CD4-positive, alpha-beta T cell treated with Interferon alpha-2 for 1 hour (primary cell): ENCODE measurements at places on chromosomes 4 and X.
A peak's percentile ranks its signal among the peaks of the same experiment; 100 is the strongest.

GRCh38 chrX:3166670-3167455, 125.6 kb downstream of the ARSF start:
- DNase-seq: no peak

GRCh38 chr4:34766935-34767334, 1477.4 kb downstream of the ARAP2 start:
- no peak for DNase-seq

DNA sequence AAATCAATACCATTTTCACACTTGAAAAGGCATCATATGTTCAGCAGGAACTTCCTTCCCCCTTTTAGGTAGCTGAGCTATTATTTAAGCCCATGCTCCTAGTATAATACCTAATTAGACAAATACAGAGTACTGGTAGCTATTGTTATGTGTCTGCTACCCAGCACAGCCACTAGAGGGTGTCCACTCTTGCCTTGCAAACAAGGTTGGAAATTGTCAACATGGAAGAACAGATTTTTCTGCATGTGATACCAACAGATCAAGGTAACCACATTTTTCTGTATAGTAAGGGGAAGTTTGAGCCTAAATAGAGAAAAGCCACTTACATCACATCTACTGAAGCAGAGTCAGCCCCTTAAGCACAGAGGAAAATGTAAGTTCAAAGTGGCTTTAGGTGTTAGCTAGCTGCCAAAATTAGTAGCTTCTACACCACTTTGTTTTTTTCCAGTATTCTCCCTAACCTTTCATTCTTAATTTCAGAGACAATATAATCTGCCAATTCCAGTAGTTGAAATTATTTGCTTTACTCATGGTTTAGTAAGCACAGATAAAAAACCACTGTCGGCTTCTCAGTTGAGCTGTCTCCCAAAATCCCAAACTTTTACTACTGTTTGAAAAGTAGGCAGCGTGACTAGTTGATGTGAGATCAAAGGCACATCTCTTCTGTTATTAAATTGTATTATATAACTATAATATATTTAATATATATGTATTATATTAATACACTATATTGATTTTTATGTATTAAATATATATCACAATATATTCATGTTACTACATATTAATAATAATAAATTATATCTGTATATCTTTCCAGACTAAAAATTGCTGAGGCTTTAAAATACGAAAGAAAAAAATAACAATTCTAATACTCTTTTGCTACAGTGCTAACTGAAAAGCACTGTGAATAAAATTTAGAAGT, 38.2 kb downstream of the EDNRA start:
- DNase-seq: peak; percentile 52

DNA sequence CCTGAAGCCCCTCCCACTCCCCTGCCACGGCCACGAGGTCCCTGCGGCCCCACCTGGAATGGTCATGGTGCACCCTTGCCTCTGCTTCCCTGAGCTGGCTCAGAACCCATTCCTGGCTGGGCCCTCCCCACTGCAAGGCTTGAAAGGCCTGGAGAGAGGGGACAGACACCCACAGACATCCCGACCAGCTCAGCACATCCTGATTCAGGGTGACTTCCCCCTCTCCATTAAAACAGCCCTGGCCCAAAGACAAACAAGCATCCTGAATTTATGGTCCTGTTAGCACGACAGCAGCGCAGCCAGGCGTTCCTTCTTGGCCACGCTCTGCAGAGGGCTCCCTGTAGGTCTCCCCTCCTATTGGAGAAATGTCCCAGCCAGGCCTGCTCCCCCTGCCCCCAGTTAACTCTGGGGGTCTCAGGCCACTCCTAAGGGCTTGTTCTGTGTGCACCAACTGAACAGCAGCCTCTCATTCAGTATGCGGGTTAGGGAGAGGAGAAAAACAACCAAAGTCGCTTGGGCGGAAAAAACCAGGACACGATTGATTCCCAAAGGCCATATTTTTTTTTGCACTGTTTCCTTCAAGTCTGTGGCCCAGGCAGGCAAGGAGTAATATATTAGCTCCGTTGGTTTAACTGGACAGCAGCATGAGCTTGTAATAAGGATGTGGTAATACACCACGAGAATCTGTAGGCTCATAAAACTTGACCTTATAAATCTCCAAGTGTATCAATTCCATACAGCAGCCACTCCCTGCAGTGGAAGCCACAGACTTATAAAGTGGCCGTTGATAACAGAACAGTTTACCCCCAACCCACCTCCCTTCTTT, 106.7 kb upstream of the MSX1 start:
- no peak for DNase-seq

- peak; percentile 36 for DNase-seq
Measured at GRCh38 chrX:43559644-43560043, 96.5 kb upstream of the MAOA start.

GRCh38 chr4:15702941-15703403, at the start of gene BST1:
BST1 (plus strand) TSS chr4:15703065; CDS start chr4:15703145, 80 bp downstream.
- peak; percentile 73 for DNase-seq

GRCh38 chr4:10159671-10160070, 43.1 kb upstream of the WDR1 start:
- no peak for DNase-seq

GRCh38 chrX:146454363-146454762, 355.2 kb upstream of the CXorf51B start:
- DNase-seq: no peak

- no peak for DNase-seq
Measured at GRCh38 chr4:122816476-122816875, 10.2 kb upstream of the FGF2 start.

DNA sequence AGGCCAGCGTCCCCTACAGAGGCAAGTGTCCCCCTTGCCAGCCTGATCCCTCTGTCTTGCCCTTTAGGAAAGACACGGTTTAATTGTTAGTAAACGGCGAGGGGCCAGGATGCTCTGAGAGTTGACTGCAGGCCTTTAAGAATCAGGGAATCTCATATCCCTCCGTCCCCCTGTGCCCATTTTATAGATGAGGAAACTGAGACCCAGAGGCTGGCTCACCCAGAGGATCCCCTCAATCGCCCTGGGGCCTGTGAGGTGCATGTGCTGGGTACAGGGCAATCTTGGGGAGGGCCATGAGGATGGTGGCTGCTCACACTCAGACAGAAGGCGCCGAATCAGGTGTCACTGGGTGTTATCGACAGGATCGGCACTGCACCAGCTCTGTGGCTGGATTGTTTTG, 575 bp downstream of the ZNF185 start:
- no peak for DNase-seq

DNA sequence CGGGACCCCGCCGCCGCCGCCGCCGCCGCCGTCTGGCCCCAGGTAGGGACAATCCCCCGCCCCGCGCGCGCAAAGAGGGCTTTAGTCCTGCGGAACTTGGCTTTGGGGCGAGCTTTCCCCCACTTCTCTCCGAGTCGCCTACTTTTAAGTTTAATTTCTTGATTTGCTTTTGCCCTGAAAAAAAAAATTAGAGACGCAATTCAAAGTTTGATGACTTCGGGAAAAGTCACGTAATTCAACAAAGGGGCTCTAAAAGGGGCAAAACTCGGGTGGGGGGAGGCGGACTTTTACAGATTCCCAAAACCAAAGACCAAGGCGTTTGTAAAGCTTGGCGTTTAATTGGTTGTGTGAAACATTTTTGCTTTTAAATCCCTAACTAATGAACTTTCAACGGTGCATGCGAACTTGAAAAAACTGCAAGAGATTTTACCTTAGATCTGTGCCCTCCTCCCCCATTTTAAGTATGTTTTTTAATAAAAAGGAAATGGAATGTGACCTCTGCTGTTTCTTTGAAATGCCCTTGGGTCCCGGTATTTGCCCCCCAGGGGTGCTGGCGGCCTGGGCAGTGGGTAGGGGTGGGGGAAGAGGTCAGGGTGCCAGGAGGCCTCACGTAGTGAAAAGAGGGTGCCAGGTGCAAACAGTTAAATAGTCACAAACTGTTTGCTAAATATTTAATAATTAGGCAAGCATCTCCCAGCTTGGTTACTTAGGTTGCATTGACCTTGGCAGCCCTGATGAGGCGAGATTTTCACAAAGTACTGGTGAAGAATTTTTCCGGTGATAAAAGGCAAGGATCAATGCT, 209.7 kb downstream of the NWD2 start:
- no peak for DNase-seq

DNA sequence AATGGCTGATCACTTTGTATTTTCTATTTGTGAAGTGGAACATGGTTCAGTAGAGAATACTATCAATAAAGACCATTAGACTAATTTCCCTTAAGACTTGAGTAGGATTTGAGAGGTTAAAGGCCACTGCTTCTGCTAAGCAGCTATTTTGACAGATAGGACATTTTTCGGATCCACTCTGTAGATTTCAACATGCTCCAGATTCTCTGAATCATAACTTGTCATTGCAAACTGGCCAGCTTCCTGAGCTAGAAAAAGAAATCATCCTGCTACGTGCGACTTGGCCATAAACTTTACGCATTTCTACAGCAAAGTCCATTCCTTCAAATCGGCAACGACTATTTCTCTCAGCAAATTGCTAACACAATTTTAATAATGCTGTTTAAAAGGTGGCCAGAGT, 55.2 kb downstream of the MGST2 start:
- no peak for DNase-seq

- DNase-seq: no peak
Measured at GRCh38 chr4:83240379-83240875, 44.2 kb downstream of the COQ2 start.

DNA sequence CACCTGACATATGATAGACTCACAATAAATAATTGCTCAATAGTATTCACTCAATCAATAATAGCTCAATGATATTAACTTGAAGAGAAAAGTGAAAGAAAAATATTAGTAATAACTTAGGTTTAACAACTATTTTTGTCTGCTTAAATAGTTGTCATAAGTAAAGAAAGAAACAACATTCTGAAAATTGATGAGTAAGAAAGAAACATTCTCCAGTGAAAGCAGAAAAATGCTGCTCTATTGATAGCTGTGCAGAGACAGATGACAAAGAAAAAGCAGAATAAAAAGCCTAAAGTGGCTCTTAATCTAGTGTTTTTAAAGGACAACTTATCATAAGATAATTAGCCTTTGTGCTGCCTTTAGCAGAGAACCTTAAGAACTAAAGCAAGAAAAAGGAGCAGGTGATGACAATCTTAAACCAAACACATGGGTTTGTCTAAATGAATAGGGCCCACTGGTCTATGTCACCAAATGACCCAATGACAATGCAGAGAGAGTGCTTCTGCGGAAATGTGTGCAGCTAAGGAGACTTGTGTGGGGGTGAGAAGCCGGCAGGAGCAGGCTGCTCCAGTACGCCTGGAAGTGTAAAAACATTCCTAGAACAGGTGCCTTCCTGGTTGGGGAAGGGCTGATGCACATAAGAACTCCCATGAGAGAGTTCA, 13.2 kb downstream of the HS3ST1 start:
- no peak for DNase-seq

DNA sequence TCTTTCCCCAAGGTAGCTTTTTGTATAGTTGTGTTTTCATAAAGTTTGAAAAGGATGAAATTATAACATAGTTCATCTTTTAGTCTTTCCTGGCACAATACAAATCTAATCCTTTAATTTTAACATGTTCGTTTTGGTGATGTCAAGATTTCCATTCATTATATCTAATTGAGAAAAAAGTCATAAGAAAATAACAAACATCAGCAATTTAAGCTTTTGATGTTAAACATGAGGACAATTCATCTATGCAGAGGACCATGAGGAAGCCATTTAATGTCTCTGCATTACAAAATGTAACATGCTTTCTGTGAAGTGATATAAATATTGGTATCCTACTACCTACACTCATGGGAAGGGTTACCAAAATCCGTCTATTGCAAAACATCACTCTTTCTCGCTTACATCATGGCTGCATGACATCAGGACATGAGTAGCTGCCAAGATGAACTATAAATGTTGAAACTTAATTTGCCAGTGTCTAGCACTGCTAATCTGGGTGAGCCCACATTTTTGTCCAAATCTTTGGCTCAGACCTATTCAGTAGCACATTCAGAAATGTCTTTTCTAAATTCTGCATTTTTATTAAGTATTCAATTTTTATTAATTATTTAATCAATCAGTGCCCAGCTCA, 9.5 kb downstream of the EPGN start:
- no peak for DNase-seq

DNA sequence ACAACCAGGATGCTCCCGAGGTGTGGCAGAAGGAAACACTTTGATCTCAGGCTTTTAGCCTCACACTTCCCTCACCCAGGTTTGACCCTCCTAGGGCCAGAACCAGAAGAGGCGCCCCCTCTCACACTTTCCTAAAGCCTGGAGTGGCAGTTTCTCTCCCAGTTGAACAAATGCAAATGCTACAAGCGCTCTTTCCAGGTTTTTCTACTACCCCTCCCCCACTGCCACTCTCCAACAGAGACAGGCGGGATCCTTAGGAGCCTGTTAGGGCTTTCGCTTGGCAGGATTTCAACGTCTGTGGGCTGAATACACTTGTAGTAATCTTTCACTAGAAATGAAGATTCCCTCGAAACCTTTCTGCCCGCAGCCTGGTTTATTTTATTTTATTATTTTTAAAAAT, 2.4 kb downstream of the TSC22D3 start:
- DNase-seq: no peak

- no peak for DNase-seq
Measured at GRCh38 chr4:25800245-25800644, 62.5 kb downstream of the SEL1L3 start.

DNA sequence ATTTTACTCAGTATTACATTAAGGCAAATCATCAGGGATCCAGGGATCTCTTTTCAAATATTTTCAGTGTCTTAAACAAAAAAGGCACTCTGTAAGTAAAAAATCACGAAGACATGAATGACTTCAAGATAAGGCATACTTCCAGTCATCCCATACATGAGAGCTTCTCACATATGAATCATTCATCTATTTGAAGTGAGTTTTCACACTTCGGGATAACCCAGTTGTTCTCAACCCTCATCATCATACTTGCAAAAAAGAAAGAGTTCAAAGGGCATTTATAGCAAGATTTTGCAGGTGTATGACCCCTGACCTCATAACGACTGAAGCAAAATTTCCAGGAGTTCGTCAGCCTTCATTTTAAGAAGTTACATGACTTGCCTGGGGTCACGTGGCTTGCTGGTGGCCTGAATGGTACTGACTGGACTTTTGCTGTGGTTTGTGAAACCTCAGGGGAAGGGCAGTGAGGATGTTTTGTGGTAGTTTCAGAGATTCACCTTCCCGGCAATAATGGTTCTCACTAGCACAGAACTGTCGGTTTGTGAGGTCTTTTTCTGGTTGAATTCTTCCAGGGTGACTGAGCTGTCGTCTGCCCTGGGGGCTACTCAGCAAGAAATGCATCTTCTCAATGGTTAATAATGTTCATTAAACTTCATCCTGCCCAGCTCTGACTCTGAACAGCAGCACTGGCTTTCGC, 115.8 kb upstream of the SHISA3 start:
- DNase-seq: no peak

GRCh38 chrX:74656079-74656745, 41.8 kb upstream of the RLIM start:
- no peak for DNase-seq

GRCh38 chrX:75155447-75155826, 646 bp downstream of the ABCB7 start:
- no peak for DNase-seq

GRCh38 chr4:7423391-7423790, 11.3 kb downstream of the PSAPL1 start:
- no peak for DNase-seq
